ENCODE measurements at places on chromosomes 1 and 21.

GRCh38 chr1:231940701-231941100, 314.1 kb downstream of the DISC1 start:
- DNase-seq: no peak

DNA sequence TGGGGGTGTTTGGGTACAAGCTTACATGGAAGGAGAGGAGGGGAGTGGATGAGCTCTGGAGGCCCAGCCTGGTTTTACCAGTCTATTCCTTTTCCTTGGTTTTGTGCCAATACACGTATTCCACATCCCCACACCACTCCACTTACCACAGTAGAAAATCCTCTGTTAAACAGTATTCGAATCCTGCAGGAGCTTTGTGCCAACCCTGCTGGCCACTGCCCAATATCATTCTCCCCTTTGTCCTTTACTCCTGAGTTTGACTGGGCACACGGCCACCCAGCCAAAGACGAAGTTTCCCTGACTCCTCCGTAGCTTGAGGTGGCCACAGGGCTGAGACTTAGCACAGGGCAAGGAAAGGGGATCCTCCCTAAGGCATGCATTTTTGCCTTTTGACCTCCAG, 61.6 kb downstream of the TMCO4 start:
- no peak for DNase-seq

- DNase-seq: no peak
These were observed 89.0 kb downstream of the SLC45A1 start for GRCh38 chr1:8406960-8407359.

DNA sequence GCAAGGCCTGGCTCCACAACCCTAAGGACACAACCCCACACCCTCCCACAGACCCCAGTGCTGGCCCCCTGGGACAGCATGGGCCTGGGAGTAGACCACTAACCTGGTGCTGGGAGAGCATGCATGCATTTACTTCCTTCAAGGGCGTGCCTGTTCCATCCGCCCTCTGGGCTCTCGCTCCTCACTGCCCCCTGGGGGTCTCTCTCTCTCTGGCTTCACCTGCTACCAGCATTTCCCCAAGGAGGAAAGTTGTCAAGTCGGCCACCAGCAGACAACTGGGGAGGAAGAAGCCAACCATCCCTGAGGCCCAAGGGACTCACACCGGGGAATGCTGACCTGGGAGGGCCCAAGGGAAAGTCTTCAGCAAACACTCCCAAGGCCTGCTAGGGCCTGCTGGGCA, 6.5 kb downstream of the LRP8 start:
- no peak for DNase-seq

DNA sequence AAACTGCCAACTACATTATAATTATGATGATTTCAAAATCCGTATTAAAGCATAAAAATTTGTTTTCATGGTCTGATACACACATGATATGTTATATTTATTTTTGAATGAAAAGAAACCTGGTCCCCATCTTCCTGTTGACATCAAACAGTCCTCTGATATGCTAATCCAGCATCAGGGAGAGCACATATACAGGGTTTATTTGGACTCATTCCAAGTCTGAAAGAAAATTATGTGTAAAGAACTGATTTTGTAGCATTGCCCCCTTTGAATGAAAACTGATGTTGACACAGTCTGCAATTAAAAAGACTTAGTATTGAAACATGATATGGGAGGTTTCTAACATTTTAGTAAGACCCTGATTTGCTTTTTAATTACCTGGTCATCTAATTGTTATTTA, 119.4 kb downstream of the NEK7 start:
- no peak for DNase-seq

DNA sequence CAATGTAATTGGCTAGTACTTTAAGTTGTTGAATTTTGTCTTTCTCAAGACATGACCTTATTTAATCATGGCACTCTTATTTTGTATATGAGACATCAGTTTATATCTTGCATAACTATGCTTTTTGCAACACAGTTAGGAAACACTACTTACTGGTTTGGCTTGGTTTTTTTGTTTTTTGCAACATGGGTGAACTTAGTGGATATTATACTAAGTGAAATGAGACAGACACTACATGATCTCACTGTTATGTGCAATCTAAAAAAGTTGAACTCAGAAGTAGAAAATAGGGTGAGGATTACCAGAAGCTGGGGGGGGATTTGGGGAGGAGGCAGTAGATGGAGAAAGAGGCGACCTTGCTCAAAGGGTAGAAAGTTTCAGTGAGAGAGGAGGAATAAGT, 132.1 kb downstream of the PLA2G4A start:
- no peak for DNase-seq
